ENCODE measurements at places on chromosomes 12 and 14.

GRCh38 chr14:106179761-106180160, 653.4 kb downstream of the TMEM121 start:
- no peak for DNase-seq

DNA sequence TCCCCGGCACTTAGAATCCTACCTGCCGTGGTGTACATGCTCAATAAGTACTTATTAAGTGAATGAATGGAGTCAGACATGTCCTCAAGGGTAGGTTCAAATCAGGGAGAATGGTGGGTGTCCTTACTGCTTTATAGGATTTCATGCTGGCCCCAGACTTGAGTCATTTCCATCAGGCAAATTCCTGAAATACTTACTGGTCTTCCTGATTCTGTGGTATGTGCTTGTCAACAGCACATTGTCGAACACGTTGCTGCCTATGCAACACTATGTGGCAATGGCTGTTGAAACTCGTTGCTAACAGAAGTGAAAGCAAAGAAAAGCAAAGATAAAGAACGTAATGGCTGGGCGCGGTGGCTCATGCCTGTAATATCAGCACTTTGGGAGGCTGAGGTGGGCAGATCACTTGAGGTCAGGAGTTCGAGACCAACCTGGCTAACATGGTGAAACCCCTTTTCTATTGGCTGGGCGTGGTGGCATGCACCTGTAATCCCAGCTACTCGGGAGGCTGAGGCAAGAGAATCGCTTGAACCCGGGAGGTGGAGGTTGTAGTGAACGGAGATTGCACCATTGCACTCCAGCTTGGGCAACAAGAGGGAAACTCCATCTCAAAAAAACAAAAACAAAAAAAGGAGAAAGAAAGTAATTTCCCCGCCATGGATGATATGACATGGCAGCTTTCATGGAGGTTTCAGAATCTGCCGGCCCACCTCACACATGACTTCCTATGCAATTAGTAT, 214.9 kb downstream of the ZFP36L1 start:
- no peak for DNase-seq

- no peak for DNase-seq
These were observed 5.5 kb downstream of the ASCL1 start for GRCh38 chr12:102962986-102963385.

DNA sequence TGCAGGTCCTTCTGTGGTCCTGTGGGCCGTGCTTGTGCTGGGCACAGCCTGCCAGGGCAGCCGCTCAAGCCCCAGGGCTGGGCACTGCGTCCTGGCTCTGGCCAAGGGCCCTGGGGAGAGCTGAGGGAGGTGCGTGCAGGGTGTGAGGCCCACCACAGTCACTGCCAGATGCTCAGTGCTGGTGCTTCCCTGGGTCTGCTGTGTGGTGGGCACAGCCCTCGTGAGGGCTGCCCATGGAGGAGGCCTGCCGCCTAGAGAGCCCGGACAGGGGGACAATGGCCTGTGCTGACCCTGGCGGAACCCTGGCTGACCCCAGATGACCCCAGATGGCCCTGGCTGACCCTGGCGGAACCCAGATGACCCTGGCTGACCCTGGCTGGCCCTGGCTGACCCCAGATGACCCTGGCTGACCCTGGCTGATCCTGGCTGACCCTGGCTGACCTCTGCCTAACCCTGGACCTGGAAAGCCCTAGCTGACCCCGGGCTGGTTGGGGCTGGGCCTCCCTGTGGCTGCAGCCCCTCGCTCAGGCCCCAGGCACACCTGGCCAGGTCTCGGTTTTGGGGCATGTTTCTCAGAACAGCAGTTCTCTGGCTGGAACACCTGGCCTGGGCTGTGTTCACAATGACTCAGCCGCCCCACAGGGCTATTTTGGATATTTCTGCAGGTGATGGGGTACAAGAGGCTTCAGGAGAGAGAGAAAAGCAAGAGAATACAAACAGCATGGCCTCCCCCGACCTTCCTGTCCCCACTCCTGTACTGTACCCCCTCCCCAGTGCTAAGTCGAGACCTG, 55.4 kb downstream of the TMEM121 start:
- no peak for DNase-seq

DNA sequence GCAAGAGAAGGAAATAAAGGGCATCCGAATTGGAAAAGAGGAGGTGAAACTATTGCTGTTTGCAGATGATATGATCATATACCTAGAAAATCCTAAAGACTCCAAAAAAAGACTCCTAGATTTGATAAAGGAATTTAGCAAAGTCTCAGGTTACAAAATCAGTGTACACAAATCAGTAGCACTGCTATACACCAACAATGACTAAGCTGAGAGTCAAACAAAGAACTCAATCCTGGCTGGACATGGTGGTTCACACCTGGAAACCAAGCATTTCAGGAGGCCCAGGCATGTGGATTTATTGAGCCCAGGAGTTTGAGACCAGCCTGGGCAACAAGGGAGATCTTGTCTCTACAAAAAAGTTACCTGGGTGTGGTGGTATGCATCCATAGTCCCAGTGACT, 188.7 kb upstream of the PLXNC1 start:
- DNase-seq: no peak

- DNase-seq: no peak
These were observed 77.9 kb upstream of the RFLNA start for GRCh38 chr12:124216966-124217365.
